SHP77 treated with DMSO at 0.1 percent for 48 hours (cell line): ENCODE measurements at places on chromosomes 3 and 15.

- DNase-seq: no peak
Observed at GRCh38 chr3:186640929-186641328, 730 bp downstream of the FETUB start.

DNA sequence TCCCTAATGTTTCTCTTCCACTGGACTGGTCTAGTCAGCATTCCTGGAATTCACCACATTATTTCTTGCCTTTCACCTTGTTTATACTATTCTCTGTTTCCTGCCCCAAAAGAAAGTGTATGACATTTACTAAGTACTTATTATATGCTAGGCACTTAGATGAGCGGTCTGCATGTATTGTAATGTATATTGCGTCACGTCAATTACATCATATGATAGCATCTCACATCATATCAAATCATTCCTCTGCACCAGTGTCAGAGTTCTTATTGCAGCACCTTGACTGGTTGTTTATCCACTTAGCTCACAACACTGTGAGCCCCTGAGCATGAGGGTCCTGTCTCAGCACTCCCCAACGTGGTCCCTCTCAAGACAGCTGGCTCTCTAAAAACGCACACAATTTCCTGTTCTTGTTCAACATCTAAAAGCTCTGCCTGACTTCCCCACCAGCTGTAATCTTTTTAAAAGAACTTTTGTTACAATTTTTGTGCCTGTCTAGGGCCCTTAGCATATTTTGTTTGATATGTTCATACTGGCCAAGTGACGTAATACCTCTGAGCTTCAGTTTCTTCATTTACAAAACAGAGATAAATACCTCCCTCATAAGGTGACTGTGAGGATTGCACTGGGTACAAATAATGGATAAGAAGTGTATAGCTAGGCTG, 58.8 kb downstream of the ARHGAP31 start:
- DNase-seq: no peak

GRCh38 chr3:53171827-53172505, 11.0 kb downstream of the PRKCD start:
- no peak for DNase-seq

DNA sequence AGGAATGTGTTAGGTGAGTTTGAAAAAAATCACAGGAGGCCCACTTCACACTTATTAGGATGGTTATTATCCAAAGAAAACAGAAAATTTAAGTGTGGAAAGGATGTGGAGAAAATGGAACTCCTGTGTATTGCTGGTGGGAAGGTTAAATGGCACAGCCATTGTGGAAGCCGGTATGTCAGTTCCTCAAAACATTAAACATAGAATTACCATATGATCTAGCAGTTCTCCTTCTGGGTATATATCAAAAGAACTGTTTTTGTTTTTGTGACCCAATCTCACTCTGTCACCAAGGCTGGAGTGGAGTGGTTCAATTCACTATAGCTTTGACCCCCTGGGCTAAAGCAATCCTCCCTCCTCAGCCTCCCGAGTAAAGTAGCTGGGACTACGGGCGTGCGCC, 10.4 kb upstream of the ZFYVE19 start:
- DNase-seq: no peak

DNA sequence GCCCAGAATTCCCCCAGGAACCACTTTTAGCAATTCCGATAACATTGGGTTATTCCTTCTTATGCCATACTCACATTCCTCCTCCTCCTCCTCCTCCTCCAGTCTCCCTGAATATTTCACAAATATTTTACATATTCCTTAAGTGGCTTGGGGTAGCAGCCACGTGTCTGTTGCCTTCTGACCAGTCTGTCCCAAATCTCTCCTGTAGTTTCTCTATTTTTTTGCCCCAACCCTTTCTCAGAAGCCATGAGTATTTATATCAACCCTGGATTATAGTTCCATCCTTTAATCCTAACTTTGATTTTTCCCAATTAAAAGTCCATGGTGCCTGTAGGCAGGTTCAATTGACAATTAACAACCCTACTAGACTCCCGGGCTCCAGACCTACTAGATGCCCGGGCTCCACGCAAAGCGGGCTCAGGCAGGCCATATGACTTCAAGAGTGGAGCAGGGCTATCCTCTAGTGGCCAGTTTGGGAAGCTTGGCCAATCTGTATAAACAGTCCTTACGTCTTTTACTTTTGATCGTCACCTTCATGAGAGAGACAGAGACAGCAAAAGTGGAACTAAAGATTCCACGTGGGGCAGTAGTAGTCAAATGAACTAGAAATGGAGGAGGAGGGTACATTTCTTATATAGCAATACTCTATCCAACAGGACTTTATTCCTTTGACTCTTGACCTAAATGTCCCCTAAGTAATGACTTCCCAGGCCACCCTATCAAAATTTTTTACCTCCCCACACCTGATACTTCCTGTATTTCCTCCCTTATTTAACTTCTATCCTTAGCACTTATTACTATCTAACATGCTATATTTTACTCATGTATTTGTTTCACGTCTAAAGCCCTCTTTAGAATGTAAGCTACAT, 69.7 kb downstream of the USF3 start:
- peak; percentile 56 for DNase-seq

GRCh38 chr3:178560759-178561158, 24.5 kb downstream of the KCNMB2 start:
- no peak for DNase-seq

GRCh38 chr3:158572766-158573060, 1.7 kb downstream of the MLF1 start:
- DNase-seq: no peak

DNA sequence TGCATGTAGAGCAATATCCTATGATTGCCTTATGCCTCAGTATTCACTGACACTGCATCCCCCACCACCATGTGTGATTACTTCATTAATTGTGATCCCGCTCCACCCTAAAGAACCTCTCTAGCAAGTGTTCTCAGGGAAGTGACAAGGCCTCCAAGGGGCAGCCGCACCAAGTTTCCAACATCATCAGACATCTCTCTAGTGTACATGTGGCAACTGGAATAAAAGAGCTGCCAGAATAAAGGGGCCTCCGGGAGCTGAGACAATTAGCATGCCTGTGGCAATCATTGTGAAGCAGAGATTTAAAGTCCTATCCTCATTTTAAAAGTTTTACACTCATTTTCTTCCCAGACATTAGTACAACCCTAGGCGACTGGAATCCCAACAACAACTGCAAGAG, 902.1 kb upstream of the SEMA6D start:
- DNase-seq: no peak

- DNase-seq: no peak
Observed at GRCh38 chr3:197103766-197104165, 74.1 kb upstream of the MELTF start.

GRCh38 chr3:23761440-23761896, 44.3 kb upstream of the UBE2E1 start:
- no peak for DNase-seq

DNA sequence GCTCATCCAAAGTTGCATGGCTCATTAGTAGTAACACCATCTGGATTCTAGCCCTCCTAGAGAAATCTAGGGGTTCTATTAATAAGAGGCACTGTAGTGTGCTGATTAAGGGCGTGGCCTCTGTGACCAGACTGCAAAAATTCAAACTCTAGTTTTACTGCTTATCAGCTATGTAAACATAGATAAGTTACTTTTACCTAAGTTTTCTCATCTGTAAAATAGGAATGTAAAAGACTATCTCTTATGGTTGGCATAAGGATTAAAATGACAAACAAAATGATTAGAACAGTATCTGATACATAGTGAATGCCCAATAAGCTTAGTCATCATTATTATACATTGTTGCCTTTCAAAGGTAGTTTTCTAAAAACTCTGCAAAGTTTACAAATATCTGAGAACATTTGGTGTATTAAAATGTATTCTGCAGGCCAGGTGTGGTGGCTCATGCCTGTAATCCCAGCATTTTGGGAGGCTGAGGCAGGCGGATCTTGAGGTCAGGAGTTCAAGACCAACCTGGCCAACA, 4.5 kb downstream of the PTX3 start:
- no peak for DNase-seq

GRCh38 chr3:164752812-164753211, 325.5 kb downstream of the SI start:
- DNase-seq: peak; percentile 39

DNA sequence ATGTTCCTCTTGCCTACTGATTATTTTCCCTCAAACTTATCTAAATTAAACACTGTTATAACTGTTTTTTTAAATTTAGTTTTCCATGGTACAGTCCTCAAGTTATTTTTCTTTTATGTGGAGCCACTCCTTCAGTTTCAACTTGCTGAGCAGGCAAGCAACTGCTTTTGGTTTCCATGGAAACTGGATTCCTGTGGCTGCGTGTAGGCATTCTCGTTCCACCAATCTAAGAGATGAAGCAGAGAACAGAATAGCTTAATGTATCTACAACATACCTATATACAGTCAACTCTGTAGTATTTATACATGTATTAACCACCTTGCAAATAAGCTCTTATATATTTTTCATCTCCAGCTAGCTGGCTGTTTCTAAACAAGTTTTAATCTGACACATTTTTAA, 25.8 kb upstream of the ANXA2 start:
- no peak for DNase-seq

- DNase-seq: no peak
Observed at GRCh38 chr15:73993211-73993994, 1.1 kb upstream of the PML start.

DNA sequence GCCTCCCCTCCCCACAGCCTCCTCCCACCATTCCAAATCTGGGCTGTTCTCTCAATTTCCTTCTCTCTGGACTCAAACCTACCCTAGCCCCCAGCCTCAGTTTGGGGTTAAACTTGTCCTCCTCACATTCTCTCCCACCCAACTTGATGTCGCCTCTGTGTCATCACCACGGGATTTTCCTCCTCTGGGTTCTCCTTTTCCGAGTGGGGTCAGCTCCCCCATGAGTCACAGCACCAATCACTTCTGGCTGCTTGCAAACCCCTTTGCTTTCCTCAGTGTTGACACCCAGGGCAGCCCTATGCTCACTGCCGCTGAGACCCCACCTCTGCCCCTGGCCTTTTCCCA, 451 bp downstream of the CCR5AS start:
- DNase-seq: no peak

DNA sequence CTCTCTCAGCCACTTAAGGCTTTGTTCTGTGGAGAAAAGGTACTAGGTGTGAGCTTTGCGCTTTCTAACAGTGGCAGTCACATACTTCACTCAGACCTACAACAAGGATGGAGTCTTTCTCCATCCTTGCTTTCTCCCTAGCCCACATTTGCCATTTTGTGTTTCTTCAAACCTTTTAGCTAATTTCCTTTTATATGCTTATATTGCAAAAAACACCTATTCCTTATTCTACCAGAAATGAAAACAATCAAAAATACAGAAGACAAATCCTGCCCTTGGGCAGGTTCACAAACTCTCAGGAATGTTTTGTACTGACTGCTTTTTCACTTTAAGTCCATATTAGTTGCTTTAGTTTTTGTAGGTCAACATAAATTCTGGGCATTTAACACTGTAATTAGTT, 914.2 kb downstream of the SQOR start:
- DNase-seq: no peak

GRCh38 chr3:114441386-114441785, 147.6 kb downstream of the TIGIT start:
- DNase-seq: no peak

GRCh38 chr3:23035927-23036640, 167.0 kb upstream of the UBE2E2 start:
- DNase-seq: no peak

DNA sequence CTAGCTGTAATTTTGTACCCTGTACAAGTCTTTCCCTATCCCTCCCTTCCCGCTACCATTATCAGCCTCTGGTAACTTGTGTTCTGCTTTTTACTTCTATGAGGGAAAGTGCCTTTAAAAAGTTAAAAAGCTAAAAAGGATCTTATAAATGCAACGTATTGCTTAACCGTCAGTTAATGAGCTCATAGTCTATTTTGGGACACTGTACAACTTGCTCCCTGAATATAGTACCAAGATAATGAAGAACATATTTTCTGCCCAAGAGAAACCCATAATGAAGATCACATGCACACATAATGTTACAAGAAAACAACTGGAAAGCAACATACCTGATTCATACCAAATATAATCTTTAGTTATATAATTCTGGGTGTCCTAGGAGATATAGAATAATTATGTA, 22.6 kb downstream of the ZIC1 start:
- no peak for DNase-seq

DNA sequence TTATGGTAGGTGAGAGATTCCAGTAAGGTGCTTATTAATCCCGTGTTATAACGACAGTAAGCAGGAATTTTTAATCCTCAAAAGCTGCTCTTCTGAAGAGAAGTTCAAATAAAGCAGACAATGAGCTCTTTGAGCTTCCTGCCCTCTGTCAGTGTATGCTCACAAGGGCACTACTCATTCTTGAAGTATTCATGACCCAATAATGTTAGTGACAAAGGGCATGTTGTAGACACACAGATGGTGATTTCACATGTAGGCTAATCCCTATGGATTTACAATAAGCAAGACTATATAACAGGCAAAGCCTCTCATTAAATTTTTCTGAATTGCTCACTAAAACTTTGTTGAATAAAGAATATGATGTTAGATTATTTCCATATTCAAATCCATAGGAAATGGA, 578.6 kb downstream of the RSL24D1 start:
- DNase-seq: no peak

DNA sequence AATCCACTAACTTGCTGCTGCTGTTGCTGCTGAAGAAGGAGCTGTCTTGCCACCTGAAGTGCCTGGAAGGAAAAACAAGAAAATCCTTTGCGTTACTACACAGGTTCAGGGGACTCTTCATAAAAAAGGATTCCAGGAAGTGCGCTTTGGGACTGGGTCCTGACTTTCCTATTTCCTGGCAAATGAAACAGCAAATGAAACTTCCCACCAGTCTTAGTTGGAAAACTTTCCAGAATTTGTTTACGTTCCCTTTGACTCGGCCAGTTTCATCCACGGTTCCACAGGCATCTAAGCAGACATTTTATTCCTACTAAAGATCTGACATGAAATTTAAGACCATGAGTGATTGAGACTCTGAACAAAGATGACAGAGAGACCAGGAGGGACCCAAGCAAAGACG, 471.0 kb downstream of the FOXP1 start:
- DNase-seq: no peak

- no peak for DNase-seq
Observed at GRCh38 chr15:65930134-65930533, 60.8 kb downstream of the RAB11A start.

GRCh38 chr15:45653702-45654424, 19.0 kb downstream of the SQOR start:
- no peak for DNase-seq

- no peak for DNase-seq
Observed at GRCh38 chr3:151660885-151661284, 72.8 kb upstream of the AADACL2 start.

- no peak for DNase-seq
Observed at GRCh38 chr3:108209579-108209978, 12.6 kb downstream of the IFT57 start.

DNA sequence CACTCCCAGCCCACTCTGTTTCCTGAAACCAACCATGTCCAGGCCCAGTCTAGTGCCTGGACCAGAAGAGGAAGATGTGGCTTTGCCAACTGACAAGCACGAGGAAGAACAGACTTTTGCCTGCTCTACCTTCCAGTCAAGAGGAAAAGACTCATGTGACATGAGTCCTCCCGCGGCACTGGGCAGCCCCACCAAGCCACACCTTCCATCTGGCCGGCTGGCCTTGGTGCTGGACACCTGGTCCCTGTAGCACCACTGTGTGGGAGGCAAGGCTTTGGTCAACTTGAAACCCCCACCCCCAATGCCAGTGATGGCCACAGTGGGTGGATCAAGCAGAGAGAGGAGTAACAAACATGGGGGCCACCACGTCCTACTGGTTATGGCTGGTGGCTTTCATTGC, 12.5 kb downstream of the CHDH start:
- DNase-seq: no peak

- DNase-seq: no peak
Observed at GRCh38 chr15:68633231-68634121, 54.7 kb downstream of the CORO2B start.
